Activated T-helper 1 cell treated with anti-CD3 and anti-CD28 coated beads, Interleukin-12 subunit alpha, Interleukin-12 subunit beta, Interleukin-2, Interleukin-4 antibody, amounts not matched to agents 30 ng/mL and 10 ng/mL and 1 ng/mL, durations not matched to agents 14 hours and 24 hours and 36 hours (primary cell): ENCODE measurements at places on chromosomes 5 and 9.
A peak's percentile ranks its signal among the peaks of the same experiment; 100 is the strongest.

DNA sequence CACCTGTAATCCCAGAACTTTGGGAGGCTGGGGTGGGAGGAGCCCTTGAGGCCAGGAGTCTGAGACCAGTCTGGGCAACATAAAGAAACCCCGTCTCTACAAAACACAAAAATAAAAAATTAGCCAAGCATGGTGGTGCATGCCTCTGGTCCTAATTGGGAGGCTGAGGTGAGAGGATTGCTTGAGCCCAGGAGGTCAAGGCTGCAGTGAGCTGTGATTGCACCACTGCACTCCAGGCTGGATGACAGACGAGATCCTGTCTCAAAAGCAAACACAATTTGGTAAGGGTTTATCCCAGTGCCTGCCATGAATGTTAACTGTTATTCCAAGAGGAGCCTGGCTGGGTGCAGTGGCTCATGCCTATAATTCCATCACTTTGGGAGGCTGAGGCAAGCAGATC lies 71.1 kb downstream of the LHX2 start:
- no peak for DNase-seq
- H3K27ac ChIP-seq, result no peak overlapping the region
- H3K36me3 ChIP-seq, result no peaks in the 10 kb centered on the region
- H3K4me1 ChIP-seq, result no peaks in the 10 kb centered on the region
- H3K27me3 ChIP-seq, result peaks cover 7% of the 10 kb centered on the region

- H3K27me3 ChIP-seq, result peaks cover 2% of the 10 kb centered on the region
- no peaks in the 10 kb centered on the region for H3K36me3 ChIP-seq
- no peak overlapping the region for H3K27ac ChIP-seq
- no peak overlapping the region for H3K4me3 ChIP-seq
Observed at GRCh38 chr5:135880278-135880677, 15.4 kb downstream of the IL9 start.

- H3K4me3 ChIP-seq, result no peak overlapping the region
- DNase-seq, result no peak
- no peak overlapping the region for H3K27ac ChIP-seq
- H3K36me3 ChIP-seq, result peaks cover 4% of the 10 kb centered on the region
Observed at GRCh38 chr9:105554042-105554441, 3.9 kb upstream of the FKTN start.

GRCh38 chr5:40233268-40233667 lies 446.4 kb upstream of the PTGER4 start:
- no peak overlapping the region for H3K27ac ChIP-seq
- peaks cover 1% of the 10 kb centered on the region for H3K36me3 ChIP-seq
- peaks cover 25% of the 10 kb centered on the region for H3K4me1 ChIP-seq

DNA sequence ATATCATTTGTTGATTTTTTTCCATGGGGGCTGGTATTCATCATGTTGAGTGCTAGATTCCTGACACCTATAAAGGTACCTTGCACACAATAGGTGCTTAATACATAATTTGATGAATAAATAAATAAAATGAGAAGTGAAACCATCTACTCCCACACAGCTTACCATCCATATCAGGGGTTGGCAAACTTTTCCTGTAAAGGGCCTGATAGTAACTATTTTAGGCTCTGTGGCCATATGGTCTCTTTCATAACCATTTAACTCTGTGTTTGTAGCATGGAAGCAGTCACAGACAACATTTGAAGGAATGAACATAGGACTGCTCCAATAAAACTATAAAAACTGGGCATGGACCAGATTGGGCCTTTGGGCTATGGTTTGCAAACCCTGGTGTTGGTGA lies 100.3 kb downstream of the GCNT1 start:
- peaks cover 11% of the 10 kb centered on the region for H3K27me3 ChIP-seq
- no peak for DNase-seq
- H3K36me3 ChIP-seq, result peaks cover 4% of the 10 kb centered on the region
- H3K4me3 ChIP-seq, result no peak overlapping the region

- no peak overlapping the region for H3K4me3 ChIP-seq
- no peaks in the 10 kb centered on the region for H3K36me3 ChIP-seq
- H3K4me1 ChIP-seq, result peaks cover 7% of the 10 kb centered on the region
- no peak overlapping the region for H3K27ac ChIP-seq
Observed at GRCh38 chr5:36414869-36415282, 113.2 kb upstream of the RANBP3L start.

GRCh38 chr5:95928724-95929253 lies 32.9 kb downstream of the ELL2 start:
- H3K27me3 ChIP-seq, result no peaks in the 10 kb centered on the region
- H3K27ac ChIP-seq, result peak overlapping the region; percentile 89
- H3K4me1 ChIP-seq, result peaks cover 75% of the 10 kb centered on the region
- H3K36me3 ChIP-seq, result peaks cover 25% of the 10 kb centered on the region
- no peak for DNase-seq
- peak overlapping the region; percentile 67 for H3K4me3 ChIP-seq

DNA sequence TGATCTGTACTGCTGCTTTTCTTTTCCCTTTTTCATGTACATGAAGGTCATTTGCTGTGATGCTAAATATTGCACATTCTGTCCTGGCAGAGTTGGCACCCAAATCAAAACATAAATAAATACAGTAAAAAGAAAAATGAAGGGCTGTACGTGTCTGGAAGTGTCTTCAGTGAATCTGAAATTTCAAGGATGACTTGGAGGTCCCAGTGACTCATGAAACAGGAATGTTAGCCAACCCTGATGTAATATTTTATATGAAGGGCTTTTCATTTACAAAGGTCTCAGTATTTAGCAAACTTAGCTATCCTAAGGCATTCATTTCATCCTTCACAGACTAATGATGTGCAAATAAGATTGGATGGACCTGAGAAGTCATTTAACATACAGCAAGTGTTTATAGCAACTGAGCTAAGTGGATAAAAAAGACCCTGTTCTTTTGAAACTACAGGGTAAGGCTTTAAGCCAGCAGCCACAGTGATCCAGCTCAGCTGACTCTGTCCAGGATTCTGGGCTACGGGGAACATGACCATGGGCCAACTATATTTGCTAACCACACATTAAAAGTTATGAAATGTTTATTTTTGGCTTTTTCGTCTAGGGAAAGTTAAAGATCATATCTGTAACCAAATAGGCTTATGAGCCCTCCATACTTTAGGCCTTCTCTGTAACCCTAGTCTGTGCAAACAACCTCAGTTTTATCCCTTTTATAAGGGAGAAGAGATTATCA lies 104.0 kb upstream of the DMRTA1 start:
- no peak overlapping the region for H3K27ac ChIP-seq
- H3K4me1 ChIP-seq, result no peaks in the 10 kb centered on the region
- no peak for DNase-seq
- H3K27me3 ChIP-seq, result no peaks in the 10 kb centered on the region
- H3K4me3 ChIP-seq, result no peak overlapping the region

GRCh38 chr9:83538172-83538889 lies at the start of gene FRMD3:
Gene FRMD3 (minus strand): TSS chr9:83538401. CDS start chr9:83538231, 170 bp downstream.
- H3K4me3 ChIP-seq, result no peak within 1 kb of the TSS
- no peak for DNase-seq
- H3K4me1 ChIP-seq, result no peaks in the 10 kb centered on the region
- H3K27ac ChIP-seq, result no peak within 1 kb of the TSS

- H3K4me1 ChIP-seq, result no peaks in the 10 kb centered on the region
- H3K36me3 ChIP-seq, result no peaks in the 10 kb centered on the region
- no peak overlapping the region for H3K27ac ChIP-seq
- DNase-seq, result no peak
- peaks cover 36% of the 10 kb centered on the region for H3K27me3 ChIP-seq
Observed at GRCh38 chr9:14303100-14303499, 10.8 kb downstream of the NFIB start.

DNA sequence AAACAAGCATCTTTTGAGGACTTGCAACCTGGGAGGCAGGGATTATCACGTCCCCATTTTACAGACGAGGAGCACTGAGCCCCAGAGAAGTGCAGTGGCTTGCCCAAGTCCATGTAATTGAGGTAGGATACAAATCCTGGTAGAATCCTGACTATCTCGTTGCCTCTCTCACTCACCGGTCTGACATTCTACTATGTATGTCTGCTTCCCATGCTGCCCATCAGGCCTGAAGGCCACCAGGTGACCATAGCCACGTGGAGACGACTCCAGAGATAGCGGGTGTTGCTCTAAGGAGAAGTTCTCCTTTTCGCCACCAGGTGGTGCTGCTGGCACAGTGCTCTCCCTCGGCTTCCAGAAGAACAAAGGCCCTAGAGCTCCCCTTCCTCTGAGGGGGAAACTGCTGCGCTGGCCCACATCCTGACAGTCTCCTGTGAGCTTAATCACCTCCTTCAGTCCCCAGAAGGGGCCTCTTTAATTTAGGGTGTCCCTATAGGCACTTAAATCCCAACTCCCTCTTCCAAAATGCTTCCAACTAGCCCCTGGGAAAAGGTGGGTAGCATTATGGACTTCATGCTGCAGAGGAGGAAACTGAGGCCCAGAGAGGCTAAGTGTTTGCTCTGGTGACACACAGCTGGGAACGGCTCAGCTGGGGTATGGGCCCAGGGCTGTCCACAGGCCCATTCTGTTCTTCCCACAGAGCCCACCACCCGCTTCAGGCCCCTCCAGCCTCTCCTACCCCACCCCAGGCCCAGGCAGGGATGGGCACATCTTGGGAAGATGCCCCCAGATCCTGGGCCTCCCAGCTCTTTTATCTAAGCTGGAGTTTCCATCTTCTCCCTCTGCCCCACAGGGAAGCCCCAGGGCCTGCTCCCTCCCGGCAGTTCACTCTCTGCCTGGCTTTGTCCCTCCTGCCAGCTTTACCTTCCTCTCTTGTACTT lies 6.4 kb downstream of the SLC34A1 start:
- no peaks in the 10 kb centered on the region for H3K36me3 ChIP-seq
- peak; percentile 80 for DNase-seq
- H3K4me1 ChIP-seq, result peaks cover 34% of the 10 kb centered on the region
- H3K27ac ChIP-seq, result peak overlapping the region; percentile 65
- peaks cover 3% of the 10 kb centered on the region for H3K27me3 ChIP-seq

- peaks cover 4% of the 10 kb centered on the region for H3K27me3 ChIP-seq
- no peak overlapping the region for H3K4me3 ChIP-seq
- no peak for DNase-seq
- peaks cover 17% of the 10 kb centered on the region for H3K4me1 ChIP-seq
Observed at GRCh38 chr5:115855959-115856358, 14.2 kb downstream of the AP3S1 start.

DNA sequence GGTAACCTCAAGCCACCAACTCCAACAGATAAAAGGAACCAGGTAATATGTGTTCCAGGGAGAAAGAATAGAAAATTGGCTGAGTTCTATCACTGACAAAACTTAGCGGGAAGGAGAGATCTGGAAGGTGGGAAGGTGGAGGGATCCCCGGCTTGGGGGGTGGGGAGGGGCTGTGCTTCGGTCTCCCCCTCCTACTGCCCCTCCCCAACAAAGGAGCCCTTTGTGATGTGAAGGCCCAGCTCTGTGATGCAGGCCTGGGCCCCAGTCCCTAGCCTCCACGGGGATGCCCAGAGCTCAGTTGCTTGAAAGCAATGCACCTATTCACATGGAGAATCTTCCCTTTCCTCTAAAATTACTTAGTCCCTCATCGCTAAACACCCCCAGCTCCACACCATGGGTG lies 4.4 kb upstream of the ZNF484 start:
- H3K4me3 ChIP-seq, result no peak overlapping the region
- no peak overlapping the region for H3K27ac ChIP-seq
- H3K4me1 ChIP-seq, result peaks cover 15% of the 10 kb centered on the region
- peaks cover 7% of the 10 kb centered on the region for H3K36me3 ChIP-seq

GRCh38 chr9:967436-967835 lies 9.0 kb upstream of the DMRT3 start:
- no peak overlapping the region for H3K4me3 ChIP-seq
- H3K27ac ChIP-seq, result no peak overlapping the region
- H3K4me1 ChIP-seq, result peaks cover 14% of the 10 kb centered on the region
- peaks cover 82% of the 10 kb centered on the region for H3K27me3 ChIP-seq
- no peaks in the 10 kb centered on the region for H3K36me3 ChIP-seq
- no peak for DNase-seq

DNA sequence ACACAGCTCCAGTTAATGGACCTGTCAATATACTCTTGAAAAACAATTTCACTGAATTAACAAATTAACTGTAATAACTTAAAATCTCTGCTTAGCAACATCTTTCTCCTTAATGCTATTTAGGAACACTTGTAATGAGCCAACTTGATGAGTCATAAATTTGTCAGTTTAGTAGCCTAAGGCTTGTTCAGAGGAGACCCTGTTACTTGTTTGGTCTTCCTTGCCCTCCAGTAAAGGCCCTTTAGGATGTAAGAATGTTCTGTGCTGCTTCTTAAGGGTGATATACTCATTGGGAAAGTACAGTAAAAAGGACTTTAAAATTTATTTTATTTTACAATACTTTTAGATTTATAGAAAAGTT lies 11.4 kb upstream of the MATR3 start:
- H3K4me3 ChIP-seq, result no peak overlapping the region
- H3K36me3 ChIP-seq, result peaks cover 57% of the 10 kb centered on the region
- no peak overlapping the region for H3K27ac ChIP-seq
- no peaks in the 10 kb centered on the region for H3K27me3 ChIP-seq
- peaks cover 20% of the 10 kb centered on the region for H3K4me1 ChIP-seq

DNA sequence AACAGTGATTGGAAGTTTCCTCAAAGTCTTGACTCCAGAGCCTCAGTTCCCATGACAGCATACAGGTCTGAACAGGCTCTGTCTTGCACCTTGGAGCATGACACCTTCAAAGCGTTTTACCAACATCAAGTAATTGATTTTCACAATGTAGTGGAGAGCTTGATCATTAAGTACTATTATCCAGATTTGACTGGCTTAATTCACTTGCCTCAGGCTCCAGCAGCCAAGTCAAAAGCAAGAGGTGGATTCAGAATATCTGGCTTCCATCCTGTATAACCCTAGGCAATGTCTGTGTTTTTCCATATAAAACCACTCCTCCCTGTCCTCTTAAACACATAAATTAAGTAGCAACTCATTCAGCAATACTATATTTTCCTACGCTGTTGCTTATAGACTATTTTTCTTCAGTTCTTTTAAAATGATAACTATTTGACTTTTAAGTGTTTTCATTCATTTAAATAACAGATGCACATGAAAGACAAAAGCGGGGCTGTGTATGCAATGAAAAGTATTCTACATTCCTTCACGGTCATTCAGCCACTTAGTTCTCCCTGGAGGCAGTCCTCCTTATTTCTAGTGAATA lies 150.8 kb upstream of the RANBP3L start:
- peaks cover 8% of the 10 kb centered on the region for H3K27me3 ChIP-seq
- no peak overlapping the region for H3K4me3 ChIP-seq
- H3K27ac ChIP-seq, result no peak overlapping the region
- no peaks in the 10 kb centered on the region for H3K4me1 ChIP-seq
- no peak for DNase-seq
- H3K36me3 ChIP-seq, result no peaks in the 10 kb centered on the region
